ENCODE measurements at places on chromosomes 16 and 17.
A peak's percentile ranks its signal among the peaks of the same experiment; 100 is the strongest.

DNA sequence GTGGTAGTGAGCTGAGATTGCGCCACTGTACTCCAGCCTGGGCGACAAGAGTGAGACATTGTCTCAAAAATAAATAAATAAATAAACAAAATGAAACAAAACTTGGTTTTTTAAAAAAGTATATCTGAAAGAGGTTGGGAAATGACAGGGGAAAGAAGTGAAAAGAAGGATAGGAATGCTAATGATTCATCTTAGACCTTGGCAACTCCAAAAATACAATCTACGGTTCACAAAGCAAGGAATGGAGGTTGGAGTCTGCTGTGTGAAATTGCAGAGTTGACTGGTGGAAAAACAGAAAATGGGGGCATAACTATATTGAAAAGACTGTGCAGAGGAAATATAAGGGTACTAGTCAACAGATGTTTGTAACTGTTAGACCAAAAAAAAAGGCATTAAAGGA is 40.0 kb upstream of the CD300E start:
- no peak for DNase-seq

DNA sequence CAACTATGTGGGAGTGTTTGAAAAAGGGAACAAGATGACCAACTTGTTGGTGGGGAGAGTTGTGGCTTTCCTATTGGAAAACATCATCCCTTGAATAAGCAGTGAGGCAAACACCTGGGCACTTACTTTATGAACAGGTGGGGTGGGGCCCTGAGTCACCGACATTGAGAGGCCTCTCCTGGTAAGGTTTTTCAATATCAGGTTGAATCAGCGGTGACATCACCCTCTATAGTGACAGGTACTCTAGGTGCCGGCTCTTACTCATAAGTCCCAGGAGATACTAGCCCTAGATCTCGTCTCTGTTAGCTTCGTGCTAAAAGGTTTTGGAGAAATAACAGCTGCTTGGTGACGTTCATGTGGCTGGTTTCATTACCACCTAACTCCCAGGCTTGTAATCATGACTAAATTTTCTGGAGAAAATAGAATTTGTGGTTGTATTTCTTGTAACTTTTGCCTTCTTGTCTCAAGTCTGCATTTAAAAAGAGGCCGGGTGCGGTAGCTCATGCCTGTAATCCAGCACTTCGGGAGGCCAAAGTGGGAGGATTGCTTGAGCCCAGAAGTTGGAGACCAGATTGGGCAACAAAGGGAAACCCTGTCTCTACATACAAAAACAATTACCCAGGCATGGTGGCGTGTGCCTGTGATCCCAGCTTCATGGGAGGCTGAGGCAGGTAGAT is 19.3 kb downstream of the CDH1 start:
- peak; percentile 86 for DNase-seq

- DNase-seq = no peak
Measured at GRCh38 chr17:301681-302299, 50.8 kb downstream of the RPH3AL start.

- DNase-seq = no peak
Measured at GRCh38 chr17:65532101-65532890, 29.2 kb downstream of the AXIN2 start.

- DNase-seq = no peak
Measured at GRCh38 chr16:927406-927805, 43.4 kb downstream of the LMF1 start.
